RPMI7951 (cell line): ENCODE measurements at places on chromosomes 13 and 19.

DNA sequence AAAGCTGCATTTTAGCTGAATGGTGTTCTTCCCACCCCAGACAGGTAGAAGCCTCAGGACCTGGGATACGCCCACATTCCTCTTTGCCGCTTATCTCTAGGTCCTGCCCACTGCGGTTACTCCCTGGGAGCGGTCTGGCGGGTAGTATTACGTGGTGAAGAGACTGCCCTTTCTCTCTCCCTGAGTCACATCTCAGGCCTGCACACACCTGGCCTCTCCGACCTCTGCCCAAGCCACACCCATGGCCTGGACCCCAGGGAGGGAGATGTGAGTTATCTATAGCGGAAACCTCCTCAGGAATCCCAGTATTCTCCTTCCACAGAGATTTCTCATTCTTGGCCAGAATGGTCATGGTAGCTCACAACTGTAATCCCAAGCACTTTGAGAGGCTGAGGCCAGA lies 17.3 kb downstream of the RHPN2 start:
- no peak for DNase-seq

GRCh38 chr19:46082728-46083050 lies 41.8 kb downstream of the IGFL3 start:
- DNase-seq: peak; percentile 27

- no peak for DNase-seq
Measured at GRCh38 chr19:35353635-35354034, 4.6 kb upstream of the FFAR3 start.

DNA sequence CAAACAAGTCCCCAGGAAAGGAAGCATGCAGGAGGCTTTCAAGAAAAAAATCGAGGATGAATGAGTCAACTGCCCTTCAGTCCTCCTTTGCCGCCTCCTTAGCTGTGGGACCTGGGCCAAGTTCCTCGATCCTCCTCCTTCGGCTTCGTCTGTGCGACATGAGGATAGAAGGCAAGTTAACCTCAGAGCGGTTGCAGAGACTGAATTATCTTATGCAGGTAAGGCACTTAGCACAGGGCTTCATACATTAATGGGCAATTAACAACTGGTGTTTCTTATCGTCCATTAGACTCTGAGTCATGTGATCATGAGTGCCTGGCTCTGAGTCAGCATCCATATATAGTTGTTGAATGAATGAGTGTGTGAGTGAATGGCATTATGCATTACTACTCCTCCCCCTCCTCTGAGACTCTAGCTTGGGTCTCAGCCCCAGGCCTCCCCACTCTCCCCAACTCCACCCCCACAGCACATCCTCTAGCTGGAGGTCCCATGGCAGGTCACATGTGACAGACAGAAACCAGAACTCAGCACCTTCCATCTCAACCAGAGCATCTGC lies 1.6 kb upstream of the TTC9B start:
- peak; percentile 78 for DNase-seq

DNA sequence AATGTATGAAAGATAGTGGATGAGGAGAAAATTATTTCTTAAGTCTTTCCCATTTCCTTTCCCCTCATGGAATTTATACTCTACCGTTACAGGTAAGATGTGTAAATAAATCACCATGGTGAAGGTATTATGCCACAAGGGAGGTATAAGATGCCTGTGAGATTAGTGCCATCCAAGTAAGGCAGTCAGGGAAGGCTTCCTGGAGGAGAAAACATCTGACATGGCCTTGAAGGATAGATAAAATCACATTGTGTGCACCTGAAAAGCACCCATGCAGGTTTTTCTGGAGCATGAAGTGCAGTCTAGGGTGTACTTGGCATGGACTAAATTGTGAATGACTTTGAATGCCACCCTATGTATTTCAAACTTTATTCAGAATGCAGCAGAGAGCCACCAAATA lies 15.3 kb downstream of the MBNL2 start:
- DNase-seq: no peak

DNA sequence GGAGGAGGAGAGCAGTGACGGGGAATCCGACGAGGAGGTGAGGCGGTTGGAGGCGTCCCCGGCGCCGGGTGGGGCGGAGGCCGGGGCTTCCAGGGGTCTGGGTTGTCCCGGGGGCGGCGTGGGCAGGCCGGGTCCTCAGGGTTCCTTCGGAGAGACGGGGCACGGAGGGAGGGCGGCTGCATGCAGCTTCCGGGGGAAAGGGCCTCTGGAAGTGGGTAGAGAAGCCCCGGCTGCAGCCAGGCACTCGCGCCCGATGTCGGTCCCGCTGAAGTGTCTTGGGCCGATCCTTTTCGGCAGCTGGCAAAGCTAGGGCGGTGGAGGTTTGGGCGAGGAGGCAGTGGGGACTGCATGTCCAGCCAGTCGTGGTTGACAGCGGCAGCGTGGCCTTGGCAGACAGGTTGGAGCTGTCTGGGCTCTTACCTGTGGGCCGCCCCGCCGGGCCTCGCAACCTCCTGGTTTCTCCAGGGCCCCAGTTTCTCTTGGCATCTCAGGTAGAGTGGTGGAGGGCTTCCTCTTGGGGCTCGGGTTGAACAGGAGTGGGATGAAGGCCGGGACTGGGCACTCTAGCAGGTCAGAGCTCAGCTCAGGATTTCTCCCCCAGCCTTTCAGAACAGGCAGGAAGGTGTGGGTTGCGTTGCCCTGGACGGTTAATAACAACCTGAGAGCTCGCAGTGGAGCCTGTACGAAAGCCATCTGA lies 690 bp downstream of the KMT2B start:
- no peak for DNase-seq

DNA sequence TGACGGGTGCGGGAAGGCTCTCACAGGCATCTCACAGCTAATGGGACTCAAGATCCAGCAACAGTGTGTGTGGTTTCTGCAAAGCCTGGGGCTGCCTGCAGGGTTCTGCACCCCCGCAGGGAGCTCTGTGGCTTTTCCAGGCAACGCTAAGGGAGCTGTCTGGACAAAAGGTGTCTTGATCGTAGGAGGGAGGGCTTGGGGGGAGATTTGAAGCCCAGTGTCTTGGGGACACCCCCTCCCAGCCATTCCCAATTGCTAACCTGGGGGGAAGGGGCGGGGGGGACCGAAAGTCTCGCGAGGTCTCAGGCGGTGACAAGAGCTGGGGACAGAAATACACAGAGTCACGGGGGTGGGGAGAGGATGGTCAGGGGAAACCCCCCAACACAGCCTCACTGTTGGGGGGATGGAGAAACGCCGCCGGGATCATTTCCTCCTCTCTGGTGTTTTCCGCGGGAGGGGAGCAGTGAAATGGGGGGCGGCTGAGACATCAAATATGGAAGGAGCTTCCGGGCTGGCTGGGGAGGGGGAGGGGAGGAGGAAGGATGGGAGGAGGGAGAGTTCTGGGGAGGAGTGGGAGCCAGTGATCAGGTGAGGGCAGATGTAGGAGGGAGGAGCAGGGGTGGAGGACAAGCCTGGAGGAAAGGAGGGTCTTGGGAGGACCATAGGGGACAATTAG lies 13.3 kb downstream of the KCNC3 start:
- peak; percentile 21 for DNase-seq

- DNase-seq: no peak
Measured at GRCh38 chr13:37361608-37362007, 237.0 kb downstream of the POSTN start.

GRCh38 chr13:85728811-85729210 lies 70.4 kb downstream of the SLITRK6 start:
- no peak for DNase-seq

DNA sequence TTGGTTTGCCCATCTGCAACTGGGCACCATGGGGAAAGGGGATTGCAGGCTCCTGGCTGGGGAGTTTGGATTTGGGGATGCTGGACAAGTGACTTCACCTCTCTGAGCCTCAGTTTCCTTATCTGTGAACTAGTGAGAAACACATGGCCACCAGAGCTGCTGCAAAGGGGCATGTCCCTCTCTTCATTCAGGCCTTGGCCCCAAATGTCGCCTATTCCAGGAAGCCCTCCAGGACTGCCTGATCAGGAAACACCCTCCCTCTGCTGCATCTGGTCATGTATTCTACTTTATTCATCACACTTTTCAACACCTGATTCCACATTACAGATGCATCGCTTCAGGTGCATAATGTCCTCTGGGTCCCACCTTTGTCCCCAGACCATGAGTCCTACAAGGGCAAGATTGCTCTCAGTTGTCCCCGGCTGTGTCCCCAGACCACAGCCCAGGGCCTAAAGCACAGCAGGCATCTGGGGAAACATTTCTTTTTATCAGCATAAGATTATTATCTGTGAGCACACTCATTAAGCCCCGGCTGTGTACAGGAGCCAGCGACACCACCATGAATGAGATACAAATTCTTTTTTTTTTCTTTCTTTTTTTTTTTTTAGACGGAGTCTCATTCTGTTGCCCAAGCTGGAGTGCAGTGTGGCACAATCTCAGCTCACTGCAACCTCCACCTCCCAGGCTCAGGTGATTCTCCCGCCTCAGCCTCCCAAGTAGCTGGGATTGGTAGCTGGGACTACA lies 37.5 kb downstream of the ARRDC2 start:
- DNase-seq: no peak

DNA sequence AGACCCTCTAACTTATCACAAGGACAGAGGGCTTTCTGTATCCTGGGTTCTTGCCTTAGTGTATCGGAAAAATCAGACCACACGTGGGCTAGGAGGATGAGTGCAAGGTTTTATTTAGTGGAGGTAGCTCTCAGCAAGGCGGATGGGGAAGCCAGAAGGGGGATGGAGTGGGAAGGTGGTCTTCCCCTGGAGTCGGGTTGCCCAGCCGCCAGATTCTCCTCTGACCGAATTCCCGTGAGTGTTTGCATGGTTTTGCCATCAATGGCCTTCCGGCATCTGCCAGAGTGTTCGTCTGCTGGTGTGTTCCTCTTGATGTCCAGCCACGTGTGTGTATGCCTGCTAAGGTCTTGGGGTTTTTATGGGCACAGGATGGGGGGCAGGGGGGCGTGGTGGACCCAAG lies 1335.1 kb upstream of the SPRY2 start:
- no peak for DNase-seq

GRCh38 chr19:41993612-41994483 lies at the start of gene ATP1A3:
ATP1A3 (minus strand) TSS chr19:41994230; CDS start chr19:41994076, 154 bp downstream.
- peak; percentile 56 for DNase-seq

DNA sequence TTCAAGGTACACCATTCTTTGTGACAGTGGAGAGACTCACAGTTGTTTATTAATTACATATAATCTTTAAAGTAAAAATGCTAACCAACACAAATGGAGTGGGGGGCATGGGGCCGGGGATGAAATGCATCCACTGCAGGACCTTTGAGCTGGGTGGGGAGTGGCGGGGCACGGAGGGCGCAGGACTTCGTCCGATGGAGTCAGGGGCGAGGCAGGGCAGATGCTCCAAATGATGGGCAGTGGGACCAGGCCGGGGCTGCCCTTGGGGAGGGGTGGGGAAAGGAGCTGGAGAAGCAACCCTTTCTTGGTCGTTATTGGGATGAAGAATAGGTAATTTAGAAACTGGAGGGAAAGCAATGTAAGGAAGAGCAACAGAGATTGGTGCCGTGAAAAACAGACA lies 220.0 kb downstream of the TEX29 start:
- DNase-seq: no peak

DNA sequence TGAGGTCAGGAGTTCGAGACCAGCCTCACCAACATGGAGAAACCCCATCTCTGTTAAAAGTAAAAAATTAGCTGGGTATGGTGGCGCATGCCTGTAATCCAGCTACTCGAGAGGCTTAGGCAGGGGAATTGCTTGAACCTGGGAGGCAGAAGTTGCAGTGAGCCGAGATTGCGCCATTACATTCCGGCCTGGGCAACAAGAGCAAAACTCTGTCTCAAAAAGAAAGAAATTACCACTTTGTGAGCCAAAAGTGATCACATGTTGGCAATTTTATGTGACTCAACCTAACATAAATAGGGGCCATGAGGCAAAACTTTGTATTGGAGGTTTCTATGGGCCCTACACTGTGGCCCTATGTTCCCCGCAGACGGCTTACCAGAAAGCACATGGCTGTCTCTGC lies 72.2 kb downstream of the MAP4K1 start:
- DNase-seq: no peak

GRCh38 chr13:20206065-20206697 lies 13.4 kb upstream of the GJB2 start:
- DNase-seq: no peak

DNA sequence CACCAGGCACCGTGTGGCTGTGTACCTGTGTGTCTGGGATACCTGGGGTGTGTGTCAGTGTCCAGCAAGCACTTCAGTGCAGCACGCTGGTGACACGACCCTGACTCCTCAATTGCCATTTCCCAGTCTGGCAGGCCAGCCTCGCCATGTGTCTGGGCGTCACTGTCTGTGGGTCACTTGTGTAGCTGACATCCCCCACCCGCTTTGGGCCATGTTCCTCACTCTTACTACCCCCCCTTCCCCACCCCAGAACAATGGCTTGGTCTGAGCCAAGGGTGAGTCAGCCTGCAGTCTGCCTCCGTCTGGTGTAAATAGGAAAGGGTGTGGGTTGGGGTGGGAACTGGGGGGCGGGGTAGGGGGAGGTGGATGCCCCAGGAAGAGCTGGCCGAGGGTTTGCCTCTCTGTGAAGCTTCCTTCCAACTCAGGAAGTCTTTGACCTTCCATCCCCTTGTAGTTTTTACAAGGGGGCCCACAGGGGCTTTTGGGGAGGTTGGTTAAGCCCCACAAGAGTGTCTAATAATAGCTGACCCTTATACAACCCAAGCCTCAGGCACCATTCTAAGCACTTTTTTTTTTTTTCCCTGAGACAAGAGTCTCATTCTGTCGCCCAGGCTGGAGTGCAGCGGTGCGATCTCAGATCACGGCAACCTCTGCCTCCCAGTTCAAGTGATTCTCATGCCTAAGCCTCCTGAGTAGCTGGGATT lies 17.6 kb downstream of the NOVA2 start:
- peak; percentile 73 for DNase-seq

- DNase-seq: peak; percentile 89
Measured at GRCh38 chr13:114067381-114067885, 65.0 kb downstream of the RASA3 start.

- no peak for DNase-seq
Measured at GRCh38 chr19:40360708-40361241, 12.3 kb downstream of the PLD3 start.

- DNase-seq: no peak
Measured at GRCh38 chr13:91468301-91468700, 69.9 kb downstream of the GPC5 start.
